ENCODE measurements at places on chromosomes 3 and 15.

DNA sequence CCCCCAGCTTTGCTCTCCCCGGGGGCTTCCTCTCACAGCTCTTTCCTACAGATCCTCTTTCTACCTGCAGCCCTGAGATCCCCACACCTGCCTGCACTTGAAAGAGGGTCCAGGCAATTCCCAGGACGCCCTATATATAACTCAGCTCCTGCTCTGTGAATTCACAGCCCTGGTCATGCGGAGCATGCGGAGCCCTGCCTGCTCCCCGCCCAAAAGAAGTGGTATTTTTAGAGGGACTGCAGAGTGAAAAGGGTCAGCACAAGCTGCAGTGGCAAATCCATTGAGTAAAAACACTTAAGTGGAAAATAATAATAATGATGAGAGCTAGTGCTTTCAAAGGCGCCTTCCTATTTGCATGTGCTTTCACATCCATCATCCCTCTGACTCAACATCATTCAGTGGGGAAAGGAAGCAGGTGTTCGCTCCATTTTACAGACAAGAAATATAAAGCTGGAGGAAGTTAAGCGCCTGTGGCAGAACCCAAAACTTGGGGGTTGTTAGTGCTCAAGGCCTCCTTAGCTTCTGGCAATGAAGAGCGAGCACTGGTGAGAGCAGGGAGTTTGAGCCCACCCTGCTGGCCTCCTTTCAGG lies 76.3 kb upstream of the LIPC start:
- no peak for DNase-seq

DNA sequence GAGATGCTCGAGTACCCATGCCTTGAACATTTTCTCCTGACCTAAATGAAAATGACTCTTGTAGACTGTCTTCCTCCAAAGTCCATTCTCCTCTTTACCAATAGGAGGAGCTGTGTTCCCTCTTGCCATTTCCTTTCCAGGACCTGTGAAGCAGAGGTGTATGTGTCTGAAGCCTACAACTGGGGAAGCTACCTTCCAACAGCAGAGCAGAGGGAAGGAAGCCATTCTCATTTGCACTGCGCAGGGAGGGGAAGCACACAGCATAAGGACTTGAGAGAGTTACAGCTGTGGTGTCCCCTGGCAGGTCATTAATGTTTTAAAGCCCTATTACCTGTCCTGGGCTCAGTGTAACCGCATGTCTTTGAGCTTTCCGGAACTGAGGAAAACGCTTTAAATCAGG lies 38.7 kb downstream of the HSPBAP1 start:
- no peak for DNase-seq

- DNase-seq, result no peak
Measured at GRCh38 chr3:127425505-127426443, 137.9 kb upstream of the PRR20G start.

DNA sequence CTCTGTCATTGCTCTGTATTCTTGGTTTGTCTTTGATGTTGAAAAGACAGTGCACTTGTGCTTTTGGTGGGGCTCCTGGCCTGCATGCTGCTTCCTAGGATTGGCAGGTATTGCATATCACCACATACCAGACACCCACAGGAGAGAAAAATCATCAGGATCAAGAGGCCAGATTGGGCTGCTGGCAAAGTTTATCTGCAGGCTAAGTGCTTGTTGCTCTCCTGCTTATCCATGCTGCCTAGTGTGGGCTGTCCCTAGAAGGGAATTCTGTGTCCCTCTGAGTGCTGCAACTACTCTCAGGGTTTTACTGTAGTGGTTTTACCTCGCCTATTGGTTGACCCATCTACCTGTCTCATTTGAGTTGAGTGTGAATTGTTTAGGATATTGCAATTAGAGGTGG lies 833 bp upstream of the SLC22A13 start:
- no peak for DNase-seq

DNA sequence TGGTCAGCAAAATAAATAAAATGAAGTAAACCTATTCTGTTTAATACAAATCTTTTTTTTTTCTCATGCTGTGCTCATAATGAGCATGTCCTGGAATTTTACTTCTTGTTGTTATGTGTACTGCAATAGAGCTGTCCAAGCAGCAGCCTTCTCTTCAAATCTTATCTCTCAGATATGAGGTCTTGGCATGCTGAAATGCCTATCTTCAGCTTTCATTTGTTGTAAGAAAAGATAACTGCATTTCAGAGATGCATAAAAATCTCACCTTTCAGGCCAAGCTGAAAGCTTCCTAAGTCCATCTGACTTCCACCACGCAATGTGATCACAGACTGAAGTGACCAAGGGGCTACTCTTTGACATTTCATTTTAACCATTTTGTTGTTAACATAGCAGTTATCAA lies 43.5 kb upstream of the LRRC3B start:
- DNase-seq, result no peak

- DNase-seq, result no peak
Measured at GRCh38 chr3:16452261-16452660, 61.2 kb downstream of the RFTN1 start.

GRCh38 chr3:111768571-111769100 lies 90.4 kb upstream of the PHLDB2 start:
- no peak for DNase-seq

- DNase-seq, result no peak
Measured at GRCh38 chr3:189952272-189952671, 168.4 kb downstream of the P3H2 start.

GRCh38 chr3:25826510-25826909 lies 36.6 kb downstream of the OXSM start:
- DNase-seq, result no peak

DNA sequence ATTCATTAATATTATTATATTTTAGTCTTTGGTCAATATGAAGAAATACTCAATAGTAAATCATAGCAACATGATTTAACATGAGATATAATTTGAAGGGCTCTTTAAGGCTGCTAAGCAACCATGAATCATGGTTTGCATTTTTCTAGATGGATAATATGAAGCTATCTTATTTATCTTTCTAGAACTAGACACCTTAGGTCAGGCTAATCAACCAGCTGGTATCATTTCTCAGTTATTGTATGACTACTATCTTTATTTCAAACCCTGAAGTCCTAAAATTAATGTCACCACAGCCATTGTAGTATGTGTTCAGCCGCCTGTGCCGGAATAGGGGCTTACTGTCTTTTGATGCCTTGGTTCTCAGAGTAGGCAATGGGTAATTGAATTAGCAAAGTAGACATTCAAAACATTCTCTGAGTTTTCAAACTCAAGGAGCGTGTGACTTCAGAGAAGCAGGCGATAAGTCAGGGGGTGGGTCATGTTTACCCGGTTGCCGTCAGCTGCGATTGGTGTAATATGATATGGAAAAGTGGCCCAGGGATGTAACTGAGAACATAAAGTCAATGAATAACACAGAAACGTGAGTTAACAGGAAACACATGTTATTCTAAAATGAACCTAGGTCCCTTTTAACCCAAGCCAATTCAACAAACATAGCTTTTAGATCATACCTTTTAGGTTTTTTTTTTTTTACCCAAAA lies 93.4 kb upstream of the CTDSPL start:
- no peak for DNase-seq

- no peak for DNase-seq
Measured at GRCh38 chr3:47940232-47940631, 76.0 kb downstream of the MAP4 start.

GRCh38 chr3:115550285-115550761 lies 73.0 kb upstream of the GAP43 start:
- DNase-seq, result no peak

GRCh38 chr15:90024406-90024805 lies 23.3 kb downstream of the ZNF710 start:
- DNase-seq, result no peak

GRCh38 chr3:161409069-161409468 lies 37.8 kb upstream of the SPTSSB start:
- peak; percentile 21 for DNase-seq

- no peak for DNase-seq
Measured at GRCh38 chr3:1783995-1784394, 314.7 kb upstream of the CNTN4 start.

DNA sequence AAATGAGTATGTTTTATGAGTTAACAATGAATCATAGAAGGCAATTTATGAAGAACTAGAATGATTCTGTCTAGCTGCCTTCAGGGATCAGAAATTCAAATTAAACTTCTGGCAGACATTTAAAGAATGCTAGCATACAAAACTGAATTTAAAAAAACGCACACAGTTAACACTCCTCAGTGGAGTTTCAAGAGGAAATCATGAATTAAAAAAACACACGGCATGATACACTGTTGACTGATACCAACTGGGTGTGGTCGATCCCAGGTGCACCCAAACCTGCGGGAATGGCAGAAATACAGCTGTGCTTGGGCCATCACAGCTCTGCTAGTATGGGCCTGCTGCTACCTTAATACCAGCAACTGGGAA lies 526.0 kb downstream of the FOXP1 start:
- DNase-seq, result no peak

DNA sequence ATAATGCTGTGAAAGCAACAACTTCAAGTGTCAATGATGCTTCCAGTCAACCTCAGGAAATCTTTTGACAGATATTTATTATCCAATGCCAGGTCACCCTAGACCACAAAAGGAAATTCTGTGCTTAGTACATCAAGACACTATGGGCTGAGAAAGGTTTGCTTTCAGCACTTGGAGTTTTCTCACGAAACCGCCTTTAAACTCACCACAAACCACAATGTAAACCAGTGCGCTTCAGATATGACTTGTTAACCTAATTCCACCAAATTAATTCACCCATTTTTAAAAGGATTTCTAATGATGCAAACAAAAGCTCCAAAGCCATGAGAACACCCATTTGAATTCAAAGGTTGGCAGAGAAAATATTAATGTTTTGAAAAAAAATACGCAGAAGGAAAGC lies 292.9 kb upstream of the NR2F2 start:
- no peak for DNase-seq

- no peak for DNase-seq
Measured at GRCh38 chr3:123718108-123718507, 133.3 kb upstream of the HACD2 start.

GRCh38 chr15:45702041-45702440 lies 67.2 kb downstream of the SQOR start:
- DNase-seq, result no peak

DNA sequence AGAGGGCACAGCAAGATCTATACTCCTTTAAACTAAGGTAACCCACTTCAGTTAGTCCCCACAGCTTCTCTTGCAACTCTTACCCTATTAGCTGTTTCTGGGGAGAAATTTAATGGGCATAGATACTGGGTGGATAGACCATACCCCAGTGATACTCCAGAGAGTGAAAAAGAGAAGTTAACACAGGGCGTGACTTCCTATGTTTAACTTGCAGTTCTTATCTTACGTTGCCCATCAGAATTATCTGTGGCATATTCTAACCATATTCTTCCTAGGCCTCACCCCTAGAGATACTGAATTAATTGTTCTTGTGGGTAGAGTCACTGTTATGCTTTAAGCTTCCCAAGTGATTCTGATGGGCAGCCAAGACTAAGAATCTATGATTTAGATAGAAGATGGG lies 485.4 kb upstream of the TPRG1 start:
- DNase-seq, result no peak

DNA sequence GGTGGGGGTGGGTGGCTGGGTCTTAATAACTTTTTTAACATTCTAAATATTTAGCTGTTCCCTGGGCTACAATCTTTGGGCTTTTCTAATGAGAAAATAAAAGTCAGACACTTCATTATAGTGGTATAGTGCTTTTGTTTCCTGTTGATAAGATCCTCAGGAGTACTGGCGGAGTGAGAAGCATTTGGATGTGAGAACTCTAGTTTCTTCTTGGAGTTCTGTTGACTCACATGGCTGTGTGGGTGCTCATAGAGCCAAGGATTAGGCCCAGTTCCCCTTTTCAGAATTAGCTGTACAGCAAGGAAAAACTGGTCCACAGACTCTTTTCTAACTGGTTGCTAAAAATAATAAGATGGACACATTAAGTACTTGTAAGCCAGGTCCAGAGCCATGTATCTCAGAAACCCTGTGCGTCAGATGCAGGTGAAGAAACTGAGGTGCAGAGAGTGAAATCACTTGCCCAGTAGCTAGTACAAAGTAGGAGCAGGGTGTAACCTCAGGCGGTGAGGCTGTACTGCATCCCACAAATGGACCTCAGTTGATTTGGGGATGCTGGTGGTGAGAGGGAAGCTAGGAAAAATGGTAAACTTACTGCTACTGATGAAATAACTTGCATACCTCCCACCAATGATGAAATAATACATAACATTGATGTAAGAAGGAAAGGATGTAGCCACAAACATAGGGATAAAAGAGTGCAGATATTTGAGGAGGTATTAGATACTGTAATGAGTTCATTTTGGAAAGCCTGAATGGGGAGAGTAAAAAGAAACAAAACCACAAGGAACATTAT lies 2.3 kb downstream of the ITPR1 start:
- no peak for DNase-seq

DNA sequence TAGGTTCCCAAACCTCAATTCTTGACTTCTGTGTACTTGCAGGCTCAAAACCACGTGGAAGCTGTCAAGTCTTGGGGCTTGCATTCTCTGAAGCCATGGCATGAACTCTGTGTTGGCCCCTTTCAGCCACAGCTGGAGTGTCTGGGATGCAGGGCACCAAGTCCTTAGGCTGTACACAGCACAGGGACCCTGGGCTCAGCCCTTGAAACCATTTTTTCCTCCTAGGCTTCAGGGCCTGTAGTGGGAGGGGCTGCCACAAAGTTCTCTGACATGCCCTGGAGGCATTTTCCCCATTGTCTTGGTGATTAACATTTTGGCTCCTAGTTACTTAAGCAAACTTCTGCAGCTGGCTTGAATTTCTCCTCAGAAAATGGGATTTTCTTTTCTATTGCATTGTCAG lies 135.4 kb downstream of the ATG7 start:
- DNase-seq, result no peak

DNA sequence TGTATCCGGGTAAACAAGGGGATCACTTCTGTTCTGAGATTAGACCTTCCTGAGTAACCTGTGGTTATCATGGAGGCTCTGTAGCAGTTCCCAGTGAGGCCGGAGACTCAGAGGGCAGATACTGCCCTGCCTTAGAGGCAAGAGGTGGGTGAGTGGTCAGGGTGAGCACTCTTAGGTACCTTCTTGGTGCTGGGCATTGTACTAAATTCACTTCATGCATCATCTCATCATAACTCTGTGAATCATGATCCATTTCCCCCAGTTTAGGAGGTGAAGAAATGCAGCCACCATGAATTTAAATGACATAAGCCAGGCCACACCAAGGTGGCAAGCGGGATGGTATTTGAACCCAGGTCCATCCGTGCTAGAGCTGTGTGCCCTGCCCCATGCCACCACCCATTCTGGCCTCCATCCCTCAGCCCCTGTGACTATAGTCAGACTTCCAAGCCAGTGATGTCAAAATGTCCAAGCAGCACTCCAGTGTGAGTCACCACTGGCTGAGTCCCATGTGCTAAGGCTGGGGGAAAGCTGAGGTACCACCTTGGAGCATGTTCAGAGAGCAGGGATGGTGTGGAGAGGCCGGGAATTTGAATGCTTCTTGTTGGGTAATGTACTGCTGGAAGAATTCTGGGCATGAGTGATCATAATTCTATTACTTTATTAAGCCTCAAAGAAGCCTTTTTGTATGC lies 88.8 kb downstream of the EPHB1 start:
- no peak for DNase-seq
